ENCODE measurements at places on chromosomes 7 and 10.
A peak's percentile ranks its signal among the peaks of the same experiment; 100 is the strongest.

DNA sequence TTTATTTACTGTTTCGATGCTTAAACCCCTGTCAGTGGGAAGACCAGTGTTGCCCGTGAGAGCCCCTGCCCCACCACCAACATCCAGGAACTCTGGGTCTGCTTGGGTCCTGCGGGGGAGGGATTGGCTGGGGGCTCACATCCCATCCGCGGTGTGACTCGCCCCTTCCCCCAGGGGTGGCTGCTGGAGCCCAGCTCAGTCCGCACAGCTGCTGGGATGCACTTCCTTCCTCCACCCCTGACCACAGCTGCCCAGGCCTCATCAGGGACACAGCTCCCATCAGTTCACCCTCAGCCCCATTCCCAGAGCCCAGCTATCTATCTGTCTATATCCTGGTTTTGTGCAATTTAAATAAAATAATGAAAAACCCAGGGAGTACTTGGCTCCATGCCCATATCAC is 54.5 kb downstream of the JAKMIP3 start:
- DNase-seq, result no peak

- DNase-seq, result no peak
Measured at GRCh38 chr7:118153551-118154177, 30.3 kb upstream of the LSM8 start.

- DNase-seq, result no peak
Measured at GRCh38 chr10:74753442-74754211, 72.8 kb upstream of the KAT6B start.

DNA sequence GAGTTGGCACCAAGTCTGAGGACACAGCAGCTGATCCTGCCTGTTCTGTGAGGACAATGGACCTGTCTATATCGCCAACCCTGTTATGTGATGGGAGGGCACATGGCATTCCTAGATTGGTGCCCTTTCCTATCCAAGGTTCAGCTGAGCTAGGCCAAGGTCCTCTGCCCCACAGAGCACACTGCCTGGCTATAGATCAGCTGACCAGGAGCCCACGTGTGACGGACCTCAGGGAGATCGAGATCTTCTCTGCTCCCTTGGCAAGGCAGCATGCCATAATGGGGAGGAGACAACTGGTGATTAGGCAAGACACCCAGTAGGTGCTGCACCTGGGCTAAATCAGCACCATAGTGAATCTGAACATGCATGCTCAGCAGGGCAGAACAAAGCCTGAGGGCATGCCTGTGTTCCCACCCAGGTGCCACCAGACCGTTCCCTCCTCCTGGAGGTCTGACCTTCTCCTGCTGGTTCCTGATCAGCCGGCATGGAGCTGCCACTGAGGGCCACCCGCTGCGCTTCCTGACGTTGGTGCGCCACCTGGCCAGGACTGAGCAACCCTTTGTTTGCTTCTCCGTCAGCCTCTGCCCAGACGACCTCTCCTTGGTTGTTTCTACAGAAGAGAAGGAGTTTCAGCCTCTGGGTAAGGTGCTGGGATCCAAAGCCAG is 93.7 kb downstream of the WDFY4 start:
- no peak for DNase-seq

- DNase-seq, result no peak
Measured at GRCh38 chr7:50717181-50717580, 65.5 kb downstream of the GRB10 start.

DNA sequence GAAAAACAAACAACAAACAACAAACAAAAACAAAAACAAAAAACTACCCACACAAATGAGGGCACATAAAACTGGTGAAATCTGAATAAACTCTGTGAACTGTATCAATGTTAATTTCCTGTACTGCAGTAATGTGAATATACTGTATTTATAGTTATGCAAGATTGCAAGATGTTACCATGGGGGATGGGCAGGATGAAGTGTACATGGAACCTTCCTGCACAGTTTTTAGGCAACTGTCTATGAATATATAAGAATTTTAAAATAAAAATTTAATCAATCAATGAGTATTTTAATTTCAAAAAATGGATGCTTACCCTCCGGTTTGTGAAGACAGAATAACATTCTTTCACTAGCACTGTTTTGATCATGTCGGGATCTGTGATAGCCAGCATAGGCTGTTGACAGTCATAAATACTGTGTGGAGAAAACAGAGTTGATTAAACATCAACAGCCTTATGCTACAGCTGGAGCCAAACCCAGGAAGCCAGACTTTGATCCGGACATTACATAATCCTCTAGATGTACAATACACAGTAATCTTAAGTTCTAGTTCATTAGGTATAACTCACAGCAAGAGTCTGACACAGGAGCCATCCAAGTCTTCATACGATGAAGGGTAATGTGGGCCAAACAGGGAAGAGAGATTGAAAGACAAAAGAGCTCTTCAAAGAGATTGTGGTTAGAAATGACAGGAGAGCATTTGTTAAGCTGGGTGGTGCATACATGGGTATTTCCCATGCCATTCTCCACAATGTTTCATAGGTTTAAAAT is 14.8 kb downstream of the CYP3A7 start:
- no peak for DNase-seq

- DNase-seq, result no peak
Measured at GRCh38 chr7:141844256-141844655, 3.0 kb upstream of the PRSS37 start.

GRCh38 chr7:149845257-149845980 is 7.2 kb downstream of the ZNF862 start:
- no peak for DNase-seq

DNA sequence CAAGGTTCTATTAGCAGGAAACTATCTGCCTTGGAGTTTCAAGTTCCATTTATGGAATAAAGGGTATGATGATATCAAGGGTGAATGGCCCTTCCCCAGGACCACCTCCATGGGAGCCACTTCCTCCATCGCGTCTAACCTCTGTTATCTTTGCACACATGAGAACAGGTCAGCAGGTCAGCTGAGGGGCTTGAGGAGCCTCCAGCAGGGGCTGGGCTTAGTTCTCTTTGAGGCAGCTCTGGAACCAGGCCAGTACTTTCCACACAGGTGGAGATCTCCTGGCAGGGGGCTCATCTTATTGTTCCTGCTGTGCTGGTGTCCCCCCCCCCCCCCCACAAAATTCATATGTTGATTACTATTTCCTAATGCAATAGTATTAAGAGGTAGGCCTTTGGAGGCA is 472.2 kb upstream of the ZMIZ1 start:
- DNase-seq, result no peak

DNA sequence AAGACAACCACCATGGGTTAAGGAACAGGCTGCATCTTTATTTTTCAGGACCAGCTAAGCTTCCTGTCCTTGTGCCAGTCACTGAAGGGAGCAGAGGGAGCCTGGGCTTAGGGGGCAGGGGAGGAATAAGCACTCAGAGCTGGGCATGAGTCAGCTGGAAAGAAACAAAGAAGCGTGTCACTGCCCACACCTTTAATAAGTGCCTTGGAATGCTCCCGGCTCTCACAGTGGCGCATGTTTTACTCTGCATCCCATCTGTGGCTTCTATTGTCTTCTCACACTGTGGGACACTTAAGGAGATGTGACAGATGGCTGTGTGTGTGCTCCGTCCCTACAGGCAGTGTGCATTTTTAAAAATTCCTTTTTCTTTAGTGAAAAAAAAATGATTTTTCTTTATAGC is 71.7 kb downstream of the MTURN start:
- no peak for DNase-seq

- no peak for DNase-seq
Measured at GRCh38 chr10:48770561-48771089, 86.0 kb downstream of the WDFY4 start.

GRCh38 chr10:114499630-114500190 is 95.4 kb upstream of the AFAP1L2 start:
- DNase-seq, result no peak

DNA sequence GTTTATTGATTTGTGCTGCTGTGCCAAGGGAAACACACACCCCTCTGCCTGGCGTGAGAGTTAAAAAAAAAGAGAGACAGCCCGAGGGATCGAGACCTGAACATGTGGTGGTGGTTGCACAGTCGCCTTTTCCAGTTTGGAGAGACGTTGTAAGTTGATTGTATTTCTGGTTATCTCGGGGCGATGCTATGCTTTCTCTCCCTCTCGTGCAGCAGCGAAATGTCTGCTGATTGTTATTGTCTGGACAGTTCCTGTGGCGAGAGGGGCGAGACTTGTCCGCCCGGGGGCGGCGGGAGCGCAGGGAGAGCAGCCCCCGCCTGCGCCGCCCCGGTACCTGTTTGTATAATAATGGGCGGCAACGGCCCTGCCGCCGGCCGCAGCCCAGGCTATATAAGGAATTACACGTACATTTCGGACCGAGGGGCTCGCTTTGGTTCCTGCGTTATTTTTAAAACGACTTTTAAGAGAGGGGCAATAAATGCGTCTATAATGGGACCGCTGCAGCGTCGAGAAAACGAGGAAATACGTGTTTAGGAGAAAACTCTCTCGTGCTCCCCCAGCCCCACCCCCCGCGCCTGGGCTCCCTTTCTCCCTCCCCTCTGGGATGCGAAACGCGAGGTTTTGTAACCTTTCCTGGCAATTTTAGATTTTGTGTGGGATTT is 1.7 kb downstream of the ZEB1 start:
- no peak for DNase-seq

DNA sequence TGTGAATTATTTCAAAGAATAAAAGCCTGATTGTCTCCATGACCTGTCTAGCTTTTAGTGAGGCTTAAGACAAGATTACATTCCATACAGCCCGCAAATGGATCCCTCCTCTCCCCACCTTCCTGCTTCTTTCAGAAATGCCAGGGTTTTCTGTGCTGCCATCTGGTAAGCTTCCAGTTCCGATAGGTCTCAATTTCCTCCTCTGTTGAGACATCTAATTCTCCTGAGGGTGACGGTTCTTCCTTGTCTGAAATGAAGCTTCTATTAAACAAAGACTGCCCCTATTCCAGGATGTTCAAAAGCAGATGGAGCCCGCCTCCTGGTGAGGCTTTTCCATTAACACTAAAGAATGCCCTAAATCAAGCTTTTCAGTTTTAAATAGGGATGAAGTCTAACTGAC is 295.6 kb downstream of the PTPRN2 start:
- DNase-seq, result no peak

GRCh38 chr10:15601819-15602218 is 117.9 kb downstream of the ITGA8 start:
- DNase-seq, result no peak

DNA sequence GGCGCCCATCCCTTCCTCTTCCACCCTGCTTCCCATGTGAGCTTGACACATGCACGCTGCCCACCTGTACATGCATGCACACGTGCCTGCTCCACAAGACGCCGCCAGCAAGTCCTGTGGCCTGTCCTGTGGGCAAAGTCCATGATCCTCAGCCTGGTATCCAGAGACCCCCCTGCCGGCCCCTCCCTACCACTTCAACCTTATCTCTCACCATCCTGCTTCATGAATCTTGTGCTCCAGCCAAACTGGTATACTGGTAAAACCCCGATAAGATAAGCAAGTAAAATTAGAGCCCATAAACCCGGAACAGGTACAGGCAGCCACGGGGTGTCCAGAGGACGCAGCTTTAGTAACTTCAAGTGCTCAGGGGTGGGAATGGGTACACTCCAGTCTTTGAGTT is 11.8 kb upstream of the TBXAS1 start:
- no peak for DNase-seq

DNA sequence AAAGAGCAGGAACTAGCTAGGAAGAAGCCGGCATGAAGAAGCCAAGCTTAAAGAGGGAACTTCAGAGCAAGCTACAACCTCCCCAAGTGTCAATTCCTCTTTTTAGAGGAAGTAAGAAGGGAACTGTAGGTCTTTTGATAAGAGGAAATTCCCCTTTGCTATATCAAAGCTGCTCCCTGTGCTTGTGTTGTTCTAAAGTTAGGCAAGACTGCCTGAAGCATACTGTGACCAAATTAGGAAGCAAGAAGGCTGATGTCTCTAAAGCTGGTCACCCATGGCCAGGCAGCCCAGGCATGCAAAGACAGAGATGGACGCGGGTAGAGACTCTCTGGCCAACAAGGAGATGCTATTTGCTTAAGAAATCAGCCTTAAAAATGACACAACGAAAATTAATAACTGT is 87.9 kb downstream of the RNF216 start:
- no peak for DNase-seq

GRCh38 chr10:23343591-23344240 is 881 bp downstream of the C10orf67 start:
- peak; percentile 66 for DNase-seq

DNA sequence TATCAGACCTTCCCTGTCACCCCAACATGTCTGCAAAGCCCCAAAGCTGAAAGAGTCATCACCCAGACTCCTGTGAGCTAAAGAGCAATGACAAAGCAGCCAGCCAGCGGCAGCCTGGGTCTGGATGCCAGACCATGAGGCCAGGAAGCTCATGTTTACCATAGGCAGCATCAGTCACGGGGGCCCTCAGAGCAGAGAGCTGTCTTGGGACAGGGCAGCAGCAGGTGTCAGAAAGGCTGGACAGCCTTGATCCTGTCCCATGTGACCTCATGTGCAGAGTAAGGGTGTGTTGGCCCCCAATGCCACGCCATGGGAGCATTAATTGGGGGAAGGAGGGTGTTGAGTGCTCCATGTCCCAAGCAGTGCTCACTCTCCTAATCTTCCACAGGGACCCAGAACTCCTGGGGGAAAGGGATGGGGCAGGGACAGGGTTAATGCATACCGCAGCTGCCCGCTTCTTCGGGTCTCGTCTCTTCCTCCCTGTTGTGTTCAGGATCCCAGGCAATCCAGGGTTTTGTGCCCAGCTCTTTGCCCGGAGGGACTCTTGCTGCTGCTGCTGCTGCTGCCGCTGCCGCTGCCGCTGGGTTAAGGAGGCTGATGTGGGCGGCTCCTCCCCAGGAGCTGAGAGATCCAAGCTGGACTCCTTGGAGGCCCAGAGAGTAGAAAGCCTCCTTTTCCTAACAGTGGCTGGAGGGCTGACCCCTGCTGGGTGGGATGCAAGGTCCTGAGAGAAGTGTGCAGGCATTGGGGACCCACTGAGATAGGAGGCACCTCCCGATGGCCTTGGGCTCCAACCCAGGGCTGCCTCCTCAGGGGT is 7.1 kb downstream of the CCDC201 start:
- DNase-seq, result no peak

DNA sequence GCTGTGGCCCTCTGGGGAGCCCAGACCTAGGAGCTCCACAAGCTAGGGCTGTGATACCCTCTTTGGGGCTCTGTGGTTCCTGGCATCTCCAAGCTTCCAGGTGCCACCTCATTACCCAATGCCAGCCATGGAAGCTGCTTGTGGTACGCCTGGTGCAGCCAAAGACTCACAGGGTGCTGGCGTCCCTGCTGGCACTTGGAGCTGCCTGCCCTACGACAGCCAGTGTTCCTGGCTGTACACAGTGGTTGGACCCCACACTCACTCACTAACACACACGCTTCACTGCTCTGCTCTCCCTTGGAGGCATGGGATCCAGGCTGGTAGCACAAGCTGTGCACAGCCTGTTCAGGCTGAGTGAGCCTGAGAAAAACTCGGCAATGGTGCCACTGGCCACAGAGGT is 894.1 kb upstream of the PHF14 start:
- DNase-seq, result no peak
